ENCODE measurements at places on chromosomes 11 and 22.

GRCh38 chr22:18000441-18001039, 23.8 kb downstream of the MICAL3 start:
- DNase-seq = peak; percentile 15

GRCh38 chr11:123751781-123752180, 2.5 kb downstream of the OR6X1 start:
- DNase-seq = no peak

DNA sequence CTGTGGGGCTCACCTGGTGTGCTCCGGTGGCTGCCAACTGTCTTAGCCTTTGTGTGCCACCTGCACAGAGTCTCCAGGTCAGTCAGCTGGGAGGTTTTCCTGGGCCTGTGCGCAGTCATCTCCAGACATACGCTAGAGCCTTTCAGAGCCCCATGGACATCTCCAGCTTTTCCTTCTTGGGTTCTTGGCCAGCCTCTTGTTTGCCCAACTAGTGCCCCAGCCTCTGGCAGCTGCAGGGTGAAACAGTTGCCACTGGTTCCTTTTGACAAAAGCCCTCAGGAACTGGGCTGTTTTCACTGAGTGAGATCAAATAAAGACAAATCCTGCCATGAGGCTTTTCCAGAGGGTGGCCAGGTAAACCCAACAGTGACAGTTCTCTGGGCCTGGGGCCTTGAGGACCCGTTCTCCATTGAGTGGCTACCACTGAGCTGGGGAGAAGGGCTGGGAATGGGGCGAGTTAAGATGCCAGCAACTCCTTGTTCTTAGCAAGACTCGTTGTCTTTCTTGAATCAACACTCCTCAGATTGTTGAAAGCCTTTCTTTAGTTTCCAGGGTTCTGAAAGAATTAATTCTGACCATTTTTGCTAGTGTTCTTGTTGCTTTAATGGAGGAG, 16.7 kb upstream of the RANBP1 start:
- no peak for DNase-seq

- no peak for DNase-seq
Measured at GRCh38 chr11:78533399-78533798, 41.3 kb downstream of the NARS2 start.

DNA sequence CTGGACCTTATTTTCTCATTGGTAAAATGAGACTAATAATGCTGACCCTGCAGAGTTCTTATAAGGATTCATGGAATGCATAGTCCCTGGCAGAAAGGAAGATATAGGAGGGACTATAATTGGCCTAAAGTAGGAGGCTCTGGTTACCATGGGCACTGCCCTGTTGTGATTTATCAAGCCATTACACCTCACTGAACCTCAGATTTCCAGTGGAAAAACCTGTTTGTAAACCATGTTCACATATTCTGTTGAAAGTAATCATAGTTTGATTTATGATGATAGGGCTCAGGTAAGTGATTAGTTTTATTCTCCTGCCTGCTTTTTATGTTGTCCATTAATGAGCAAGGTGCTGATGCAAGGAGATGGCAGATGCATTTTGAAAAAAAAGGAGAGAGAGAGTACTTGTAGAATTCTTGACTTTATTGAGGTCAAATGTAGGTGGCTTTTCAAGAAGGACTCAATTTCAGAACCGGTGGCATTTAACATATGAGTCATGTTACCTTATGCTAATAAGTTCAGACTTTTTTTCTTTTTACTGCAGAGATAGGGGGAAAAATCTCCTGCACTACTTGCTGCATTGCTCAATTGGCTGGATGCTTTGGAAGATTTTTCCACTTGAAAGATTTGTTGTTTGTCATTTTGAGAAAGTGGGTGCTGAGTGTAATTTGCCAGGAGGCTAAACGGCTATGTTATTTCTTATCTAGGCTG, 14.6 kb downstream of the NF2 start:
- DNase-seq = no peak

GRCh38 chr22:25702040-25702439, 39.9 kb upstream of the MYO18B start:
- no peak for DNase-seq

- DNase-seq = no peak
Measured at GRCh38 chr11:22787551-22788162, 41.9 kb downstream of the SVIP start.

DNA sequence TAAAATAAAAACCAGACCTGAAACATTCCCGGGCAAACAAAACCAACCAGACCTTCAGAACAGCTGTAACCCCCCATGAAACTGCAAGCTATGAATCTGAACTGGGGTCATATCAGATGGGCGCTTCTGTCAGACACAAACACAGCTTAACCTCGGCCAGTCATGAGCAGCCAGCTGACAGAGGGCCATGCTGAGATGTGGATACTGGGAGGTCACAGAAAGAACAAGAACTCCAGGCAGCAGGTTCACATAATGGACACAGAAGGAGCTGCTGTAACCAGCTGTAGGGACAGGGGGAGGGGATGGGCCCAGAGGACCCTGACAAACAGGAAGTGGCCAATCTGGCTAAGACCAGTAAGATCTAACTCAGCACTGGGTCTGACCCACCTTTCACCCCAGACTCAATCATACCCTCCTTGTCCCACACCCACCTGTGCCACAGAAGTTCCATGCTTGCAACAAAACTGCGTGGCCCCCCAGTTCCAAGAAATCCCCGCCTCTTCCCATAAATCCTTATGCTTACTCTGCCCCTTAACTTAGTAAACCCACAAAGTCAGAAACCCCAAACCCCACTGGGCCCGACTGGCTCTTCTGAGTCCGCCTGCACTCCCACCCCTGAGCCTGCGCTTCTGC, 4.0 kb downstream of the APOL4 start:
- no peak for DNase-seq

DNA sequence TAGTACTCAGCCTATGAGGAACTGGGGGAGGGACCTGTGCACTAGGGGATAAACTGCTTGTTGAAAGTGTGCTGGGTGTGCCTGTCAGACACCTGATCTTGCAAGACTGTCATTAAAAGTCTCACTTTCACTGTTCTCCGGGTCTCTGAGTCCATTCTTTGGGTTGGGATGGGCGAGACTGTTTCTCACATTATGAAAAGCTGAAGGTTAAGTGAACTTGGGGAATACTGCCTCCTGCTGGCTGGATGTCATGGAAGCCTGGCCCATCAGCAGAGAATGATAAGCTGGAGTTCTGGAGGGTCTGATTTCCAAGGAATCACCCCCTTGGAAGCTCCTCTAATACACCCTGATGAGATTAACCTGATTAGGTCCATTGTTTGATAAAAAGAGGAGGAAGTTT, 9.0 kb upstream of the VPREB1 start:
- DNase-seq = peak; percentile 7

GRCh38 chr11:20342347-20343141, 21.0 kb upstream of the HTATIP2 start:
- DNase-seq = no peak

DNA sequence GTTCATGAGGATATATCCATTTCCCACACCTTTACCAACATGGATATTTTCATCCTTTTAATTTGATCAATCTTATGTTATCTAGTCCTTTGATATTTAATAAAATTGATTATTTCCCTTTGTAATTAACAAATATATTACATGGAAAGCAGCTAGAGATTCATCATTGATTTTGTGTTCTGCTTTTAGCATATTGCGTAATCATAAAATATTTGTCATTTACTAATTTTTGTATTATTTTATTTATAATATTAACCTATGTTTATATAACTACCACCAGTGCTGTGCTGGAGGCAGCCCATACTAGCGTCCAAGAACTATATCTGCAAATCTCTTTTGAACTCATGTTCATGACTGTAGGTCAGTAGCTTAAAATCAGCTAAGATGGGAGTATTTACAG, 4.7 kb downstream of the OR8U1 start:
- no peak for DNase-seq

DNA sequence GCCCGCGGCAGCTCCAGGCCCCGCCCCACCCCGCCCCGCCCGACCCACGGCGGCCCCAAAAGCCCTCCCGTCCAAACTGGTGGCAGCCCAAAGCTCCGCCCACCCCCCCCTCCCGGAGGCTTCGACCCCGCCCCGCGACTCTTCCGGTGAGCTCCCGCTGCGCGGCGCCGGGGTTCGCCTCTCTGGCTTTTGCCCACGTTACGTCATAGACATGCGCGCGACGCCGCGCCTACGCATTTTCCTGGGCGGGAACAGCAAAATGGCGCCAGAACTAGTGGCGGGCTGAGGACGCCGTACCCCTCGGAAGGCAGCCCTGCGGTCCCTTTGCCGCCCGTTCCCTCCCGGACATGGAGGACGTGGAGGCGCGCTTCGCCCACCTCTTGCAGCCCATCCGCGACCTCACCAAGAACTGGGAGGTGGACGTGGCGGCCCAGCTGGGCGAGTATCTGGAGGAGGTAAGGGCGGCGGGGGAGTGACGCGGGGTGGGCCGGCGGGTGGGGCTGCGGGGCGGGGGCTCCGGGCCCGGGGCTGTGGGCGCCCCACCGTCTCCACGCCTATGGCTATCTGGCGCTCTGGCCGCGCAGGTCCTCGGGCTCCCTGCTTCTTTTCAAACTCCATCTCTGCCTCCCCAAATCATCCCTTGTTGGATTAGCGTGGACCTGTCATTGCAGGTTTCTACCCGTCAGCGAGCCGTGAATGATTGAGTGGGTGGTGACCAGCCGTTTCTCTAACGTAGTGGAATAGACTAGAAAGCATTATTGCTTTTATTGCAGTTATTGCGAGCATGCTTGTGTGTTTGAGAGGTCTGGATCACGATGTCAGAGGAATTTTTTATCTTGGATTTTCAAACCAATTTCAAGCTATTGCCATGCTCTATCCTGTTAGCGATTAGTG, at the start of gene NCAPH2:
TSS of gene NCAPH2 (plus strand) at position 234 of the 894 bp plus-strand sequence. CDS start at position 348, 114 bp downstream.
- DNase-seq = peak; percentile 97

DNA sequence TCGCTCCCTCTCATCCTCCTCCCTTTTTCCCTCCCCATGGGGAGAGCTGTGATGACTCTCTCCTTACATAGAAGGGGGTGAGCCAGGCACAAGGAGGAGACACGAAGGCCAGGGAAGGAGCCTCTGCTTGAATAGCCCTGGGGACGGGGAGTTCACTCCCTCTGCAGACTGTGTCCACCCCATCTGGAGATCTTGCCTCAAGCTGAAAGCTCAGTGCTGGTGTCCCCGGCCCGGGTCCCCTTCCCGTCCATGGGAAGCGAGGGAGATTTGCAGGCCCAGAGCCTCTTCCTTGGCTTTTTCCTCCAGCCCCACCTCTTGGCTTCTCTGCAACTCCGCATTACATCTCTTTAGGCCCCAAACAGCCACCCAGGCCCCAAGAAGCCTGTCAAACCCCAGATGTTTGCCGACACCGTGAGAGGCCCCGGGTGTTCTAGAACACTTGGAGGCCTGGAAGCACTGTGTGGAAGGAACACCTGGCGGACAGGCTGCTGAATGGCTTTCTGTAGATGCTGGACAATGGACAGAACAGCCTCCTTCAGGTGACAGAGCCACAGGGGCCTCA, 32.3 kb downstream of the LINC01488 start:
- DNase-seq = no peak

GRCh38 chr11:87136236-87136635, 98.5 kb downstream of the TMEM135 start:
- DNase-seq = no peak

DNA sequence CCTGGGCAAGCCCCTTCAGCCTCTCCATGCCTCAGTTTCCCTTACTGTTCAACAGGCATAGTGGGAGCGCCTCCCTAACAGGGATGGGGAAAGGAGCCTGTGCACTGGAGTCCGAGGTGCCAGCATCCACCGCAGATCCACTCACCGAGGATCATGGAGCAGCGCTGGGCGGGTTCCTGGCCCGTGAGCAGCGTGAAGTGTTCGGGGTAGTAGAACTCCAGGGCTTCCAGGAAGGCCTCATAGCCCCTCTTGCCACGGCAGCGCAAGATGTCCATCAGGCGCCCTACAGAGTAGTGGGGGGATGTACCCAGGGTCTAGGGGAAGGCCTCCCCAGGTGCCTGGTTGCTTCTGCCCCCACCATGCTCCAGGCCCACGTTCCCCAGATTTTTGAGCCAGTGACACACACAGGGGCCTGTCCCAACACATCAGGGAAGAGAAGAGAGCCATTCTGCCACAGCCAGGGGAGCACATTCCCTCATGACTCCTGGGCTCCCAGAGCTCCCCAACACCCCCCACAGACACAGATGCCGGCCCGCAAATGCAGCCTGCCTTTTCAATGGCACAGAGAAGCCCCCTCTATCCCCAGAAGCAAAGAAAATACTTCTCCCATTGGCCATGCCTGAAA, 1.3 kb downstream of the CARD10 start:
- DNase-seq = no peak

DNA sequence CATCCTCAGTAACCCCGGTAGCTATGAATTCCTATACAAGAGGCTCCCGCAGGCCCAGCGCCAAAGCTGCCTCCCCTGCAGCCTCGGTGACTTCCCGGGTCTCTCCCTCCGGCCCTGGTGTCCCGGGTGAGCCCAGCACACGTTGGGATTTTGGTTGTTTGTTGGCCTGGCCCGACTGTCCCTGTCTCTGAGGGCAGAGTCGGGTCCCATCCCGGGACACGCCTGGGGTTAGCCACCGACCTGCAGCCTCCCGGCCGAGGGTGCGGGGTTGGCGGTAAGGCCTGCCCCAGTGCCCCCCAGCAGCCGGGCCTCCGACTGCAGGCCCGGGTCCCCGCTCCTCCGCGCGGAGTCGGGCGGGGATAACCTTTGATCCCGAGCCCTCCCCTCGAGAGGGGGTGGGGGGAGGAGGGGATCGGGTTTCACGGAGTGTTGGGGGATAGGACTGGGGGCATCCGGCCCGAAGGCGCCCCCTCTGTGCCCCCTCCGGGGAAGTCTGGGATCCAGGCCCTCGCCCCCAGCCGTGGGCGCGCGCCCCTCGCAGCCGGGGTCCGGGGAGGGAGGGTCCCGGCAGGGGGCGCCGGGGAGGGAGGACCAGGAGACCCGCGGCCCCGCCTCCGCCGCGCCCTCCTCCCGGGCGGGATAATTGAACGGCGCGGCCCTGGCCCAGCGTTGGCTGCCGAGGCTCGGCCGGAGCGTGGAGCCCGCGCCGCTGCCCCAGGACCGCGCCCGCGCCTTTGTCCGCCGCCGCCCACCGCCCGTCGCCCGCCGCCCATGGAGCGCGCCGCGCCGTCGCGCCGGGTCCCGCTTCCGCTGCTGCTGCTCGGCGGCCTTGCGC, at the start of gene FBLN1:
TSS of gene FBLN1 (plus strand) at position 669 of the 835 bp plus-strand sequence. CDS start at position 772, 103 bp downstream.
- DNase-seq = peak; percentile 60

- DNase-seq = no peak
Measured at GRCh38 chr11:110323786-110324185, 27.4 kb upstream of the RDX start.

GRCh38 chr11:114087025-114087424, 27.5 kb downstream of the ZBTB16 start:
- no peak for DNase-seq

- no peak for DNase-seq
Measured at GRCh38 chr11:75797116-75797515, 17.9 kb upstream of the UVRAG start.

GRCh38 chr11:113411536-113411935, 24.0 kb downstream of the ANKK1 start:
- no peak for DNase-seq

Data from renal cortex interstitium (tissue), 15 donors.